ENCODE measurements at places on chromosomes 2 and 18.

- DNase-seq: no peak
Measured at GRCh38 chr2:10610213-10610910, 79.4 kb downstream of the NOL10 start.

- no peak for DNase-seq
Measured at GRCh38 chr2:72116081-72116533, 31.6 kb downstream of the CYP26B1 start.

DNA sequence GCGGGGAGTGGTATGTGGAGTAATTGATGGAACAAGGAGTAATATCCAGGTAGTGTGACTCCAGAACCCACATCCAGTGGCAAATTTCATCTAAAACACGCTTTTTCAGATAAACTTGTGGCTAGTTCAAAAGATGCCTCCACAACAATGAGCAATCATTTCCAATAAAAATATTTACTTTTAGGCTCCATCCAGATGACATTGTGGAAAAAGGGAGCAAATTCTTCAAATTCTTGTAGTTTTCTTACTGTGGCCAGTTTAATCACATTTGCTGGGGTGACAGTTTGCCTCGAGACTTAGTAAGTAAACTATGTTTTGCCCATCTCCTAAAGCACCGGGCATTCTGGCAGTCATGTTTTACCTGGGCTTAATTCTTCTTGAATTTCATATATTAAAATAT is 243.6 kb downstream of the IRS1 start:
- DNase-seq: no peak

DNA sequence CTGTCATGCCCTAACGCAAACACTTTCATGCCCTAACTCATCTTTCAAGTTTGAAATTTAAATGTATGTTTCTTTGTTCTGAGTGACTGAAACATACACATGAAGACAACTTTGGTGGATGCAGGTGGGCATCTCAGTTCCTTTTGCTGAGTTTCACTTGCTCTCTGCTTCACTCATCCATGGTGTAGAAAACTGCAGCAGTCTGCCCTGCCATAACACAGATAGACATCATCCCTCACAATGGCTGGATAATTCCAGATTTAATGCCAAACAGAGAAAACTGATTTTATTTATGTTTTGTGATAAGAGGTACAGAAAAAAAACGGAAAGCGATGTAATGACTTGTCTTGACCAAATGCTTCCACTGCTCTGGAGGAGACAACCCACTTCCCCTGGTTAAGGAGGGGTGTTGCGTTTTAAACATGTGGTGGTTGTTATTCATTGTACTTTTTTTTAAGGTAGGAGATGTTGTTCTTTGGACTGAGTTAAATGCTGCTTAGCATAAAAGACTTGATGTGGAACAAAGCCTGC is 70.4 kb downstream of the RHBDD1 start:
- DNase-seq: no peak

DNA sequence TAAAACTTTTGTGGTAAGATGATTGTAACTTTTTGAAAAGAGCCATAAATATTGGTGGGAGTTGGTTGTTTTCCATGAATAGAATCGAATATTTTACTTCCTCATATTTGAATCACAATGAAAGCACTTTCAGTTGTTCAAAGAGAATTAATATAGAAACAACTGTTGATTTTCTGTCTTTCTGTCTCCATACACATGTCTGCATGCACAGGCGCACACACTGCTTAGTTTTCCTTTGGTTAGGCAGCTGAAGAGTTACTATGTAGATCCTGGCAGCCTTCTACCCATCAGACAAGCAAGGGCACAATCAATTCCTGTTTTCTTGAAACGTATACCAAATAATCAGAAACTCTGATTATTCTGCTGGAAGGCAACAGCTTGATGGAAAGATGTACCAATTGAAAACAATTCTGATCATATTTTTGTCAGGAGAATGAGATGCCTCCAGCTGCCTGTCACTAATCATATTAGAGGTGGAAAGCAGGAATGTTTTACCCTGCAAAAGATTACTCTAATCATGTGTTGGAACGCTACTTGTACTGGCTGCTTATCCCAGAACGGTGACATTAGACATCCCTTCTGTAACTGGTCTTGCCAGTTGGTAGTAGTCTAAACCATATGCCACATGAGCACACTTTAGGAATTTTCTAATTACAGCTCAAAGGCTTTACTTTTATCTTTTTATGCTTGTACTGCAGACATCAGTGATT is 24.0 kb downstream of the SPATS2L start:
- no peak for DNase-seq

GRCh38 chr18:36580874-36581750 is 247.7 kb downstream of the TPGS2 start:
- peak; percentile 90 for DNase-seq

DNA sequence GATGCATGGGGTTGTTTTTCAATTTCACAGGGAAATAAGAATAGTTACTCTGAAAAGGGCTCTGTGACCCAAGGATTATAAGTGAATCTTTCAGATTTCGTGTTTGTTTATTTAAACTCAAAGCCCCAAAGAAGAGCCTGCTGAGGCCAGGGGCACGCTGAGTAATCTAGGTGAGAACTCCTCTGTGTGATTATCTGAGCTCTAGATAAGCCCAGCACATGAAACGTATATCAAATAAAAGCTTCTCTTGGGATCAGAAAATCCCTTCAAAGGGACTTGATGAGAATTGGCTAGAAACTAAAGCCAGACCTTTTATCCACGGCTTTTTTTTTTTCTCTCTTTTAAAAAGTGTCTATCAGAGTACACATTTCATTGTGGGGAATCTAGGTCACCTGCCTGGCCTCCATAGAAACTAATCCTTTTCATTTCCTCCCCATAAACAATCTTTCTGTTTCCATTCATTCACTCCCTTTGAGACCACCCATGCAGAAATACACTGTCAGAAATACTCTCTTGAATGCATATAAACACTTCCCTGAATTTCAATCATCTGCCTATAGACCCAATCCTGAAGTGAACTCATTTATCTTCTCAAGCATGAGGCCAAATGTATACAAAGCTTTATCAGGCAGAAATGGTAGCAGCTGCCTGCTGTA is 137.4 kb downstream of the RIT2 start:
- no peak for DNase-seq

DNA sequence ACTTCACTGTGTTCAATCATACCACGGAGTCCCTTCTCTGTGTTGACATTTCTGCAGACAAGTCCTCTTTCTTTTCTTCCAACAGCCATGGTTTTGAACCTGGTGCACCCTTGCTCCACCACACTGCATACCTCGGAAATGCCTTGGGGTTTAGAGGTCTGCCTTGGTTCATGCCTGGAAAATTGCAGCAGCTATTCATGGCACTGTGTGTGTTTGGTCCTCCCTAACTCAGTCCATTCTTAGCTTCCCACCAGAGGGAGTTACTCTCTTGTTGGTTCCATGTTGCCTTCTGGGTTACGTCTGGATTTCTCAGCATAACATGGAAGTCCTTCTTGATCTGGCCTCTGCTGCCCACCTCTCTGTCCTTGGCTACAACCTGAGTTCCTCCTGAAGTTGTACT is 206.0 kb downstream of the FHOD3 start:
- no peak for DNase-seq

DNA sequence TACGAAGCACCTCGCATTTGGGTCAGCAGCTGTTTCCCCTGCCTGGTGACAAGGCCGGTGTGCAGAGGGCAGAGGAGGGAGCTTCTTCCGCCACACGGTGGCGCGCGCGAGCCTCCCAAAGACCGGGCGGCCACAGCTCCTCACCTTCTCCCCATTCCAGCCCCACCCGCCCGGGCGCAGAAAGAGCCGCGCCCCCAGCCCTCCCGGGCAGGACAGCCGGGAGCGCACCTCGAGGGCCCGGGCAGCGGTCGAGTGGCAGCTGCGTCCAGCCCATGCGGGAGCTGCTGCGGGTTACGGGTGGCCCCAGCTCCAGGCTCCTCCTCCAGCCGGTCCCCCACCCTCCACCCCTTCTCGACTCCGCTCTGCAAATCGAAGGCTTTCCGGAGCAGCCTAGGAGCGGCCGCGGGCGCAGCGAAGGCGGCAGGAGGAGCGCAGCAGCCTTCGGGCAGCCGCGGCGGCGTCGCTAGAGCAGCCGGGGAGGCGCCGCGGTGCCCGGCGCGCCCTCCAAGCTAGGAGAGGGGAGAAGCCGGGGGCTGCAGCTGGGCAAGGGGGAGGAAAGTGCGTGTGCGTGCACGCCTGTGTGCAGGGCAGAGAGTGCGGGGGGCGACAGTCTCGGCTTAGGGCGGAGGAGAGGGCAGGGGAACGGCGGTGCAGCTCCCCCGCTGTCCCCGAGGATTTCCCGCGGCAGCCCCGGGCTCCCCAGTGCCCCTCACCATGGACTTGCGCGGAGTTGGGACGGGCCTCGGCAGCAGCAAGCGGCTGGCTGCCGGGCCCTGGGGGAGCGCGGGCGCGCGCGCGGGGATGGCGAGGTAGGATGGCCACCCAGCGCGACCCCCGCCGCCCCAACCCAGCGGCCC is at the start of gene CCDC85A:
Gene CCDC85A, plus strand, starts transcription at position 348 of the 857 bp plus-strand sequence. CDS start 635 bp downstream, outside the sequence.
- DNase-seq: peak; percentile 81

Data from fibroblast of skin of abdomen (primary cell).